Left forelimb (tissue), 1 donor: ENCODE measurements at places on chromosomes 3 and 15.

- DNase-seq = no peak
Measured at GRCh38 chr3:95434491-95434890, 1371.6 kb downstream of the NSUN3 start.

GRCh38 chr3:124680521-124680920 lies 49.7 kb upstream of the UMPS start:
- DNase-seq = no peak

- no peak for DNase-seq
Measured at GRCh38 chr3:150328654-150329040, 79.5 kb upstream of the TSC22D2 start.

DNA sequence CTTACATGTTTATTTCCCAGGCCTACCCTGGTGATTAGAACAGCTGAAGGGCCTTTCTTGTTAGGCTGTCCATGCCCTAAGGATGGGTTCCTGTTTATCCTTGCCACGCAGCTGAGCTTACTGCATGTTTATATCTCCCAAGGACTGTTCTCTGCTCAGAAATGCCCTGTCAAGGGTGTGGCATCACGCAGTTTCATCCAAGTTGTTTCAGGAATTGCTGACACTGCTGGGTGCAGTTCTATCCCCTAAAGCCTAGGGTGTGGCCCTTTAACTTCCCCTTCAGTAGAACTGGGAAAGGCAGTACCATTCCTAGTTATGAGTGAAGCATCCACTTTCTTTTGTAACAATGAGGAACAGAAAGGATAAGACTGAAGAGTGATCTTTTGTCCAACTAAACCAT lies 5.0 kb downstream of the ELL3 start:
- no peak for DNase-seq
